AG08396 (cell line): ENCODE measurements at places on chromosomes 3 and 15.

- no peak for DNase-seq
Observed at GRCh38 chr3:128994581-128995546, 988 bp upstream of the CFAP92 start.

DNA sequence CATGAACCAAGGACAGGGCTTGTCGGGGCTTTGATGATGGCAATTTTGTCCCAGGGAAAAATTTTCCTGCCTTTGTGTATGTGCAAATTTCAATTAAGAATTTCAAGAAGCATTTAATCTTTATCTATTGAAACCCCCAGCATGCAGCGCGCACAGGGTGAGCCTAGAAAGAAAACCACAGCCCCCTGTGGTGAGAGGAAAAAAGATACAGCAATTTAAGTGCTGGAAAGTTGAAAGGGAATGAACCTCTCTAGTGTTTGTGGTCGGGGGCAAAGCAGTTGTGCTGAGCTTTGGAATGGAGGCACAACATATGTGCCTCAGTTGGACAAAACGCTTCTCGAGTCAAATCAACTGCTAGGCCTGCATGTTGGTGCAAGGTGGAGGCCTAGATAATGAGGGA lies 111.8 kb upstream of the C15orf61 start:
- no peak for DNase-seq

- peak; percentile 29 for DNase-seq
Observed at GRCh38 chr3:59809710-59810444, 760.1 kb upstream of the CFAP20DC start.

DNA sequence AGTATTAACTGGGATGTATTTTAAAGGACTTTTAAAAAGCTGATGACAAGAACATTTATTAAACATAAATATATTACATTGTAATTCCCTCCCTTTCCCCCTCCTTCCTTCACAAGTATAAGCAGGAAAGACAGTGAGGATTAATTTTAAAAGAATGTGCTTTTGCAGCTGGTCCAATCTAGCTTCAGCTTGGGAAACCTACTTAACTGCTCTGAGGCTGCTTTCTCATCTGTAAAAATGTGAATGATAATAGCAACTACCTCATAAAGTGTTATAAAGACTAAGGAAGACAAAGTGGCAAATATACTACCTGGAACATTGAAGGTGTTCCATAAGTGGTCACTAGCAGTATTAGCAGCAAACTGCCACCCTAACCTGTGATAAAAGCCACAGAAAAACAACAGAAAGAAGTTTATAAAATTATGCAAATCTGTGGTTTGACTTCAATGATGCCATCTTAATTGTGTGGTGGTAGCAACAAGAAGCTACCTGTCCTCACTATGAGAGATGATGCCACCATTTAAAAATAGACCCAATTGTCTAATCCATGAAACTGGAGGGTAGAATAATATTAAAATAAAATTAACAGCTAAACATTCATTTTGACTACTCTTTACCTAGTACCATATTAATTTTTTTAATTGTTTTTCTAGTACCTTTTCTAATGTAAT lies 20.0 kb downstream of the DHX36 start:
- DNase-seq, result no peak

GRCh38 chr3:181568693-181569092 lies 143.0 kb upstream of the SOX2 start:
- DNase-seq, result no peak

DNA sequence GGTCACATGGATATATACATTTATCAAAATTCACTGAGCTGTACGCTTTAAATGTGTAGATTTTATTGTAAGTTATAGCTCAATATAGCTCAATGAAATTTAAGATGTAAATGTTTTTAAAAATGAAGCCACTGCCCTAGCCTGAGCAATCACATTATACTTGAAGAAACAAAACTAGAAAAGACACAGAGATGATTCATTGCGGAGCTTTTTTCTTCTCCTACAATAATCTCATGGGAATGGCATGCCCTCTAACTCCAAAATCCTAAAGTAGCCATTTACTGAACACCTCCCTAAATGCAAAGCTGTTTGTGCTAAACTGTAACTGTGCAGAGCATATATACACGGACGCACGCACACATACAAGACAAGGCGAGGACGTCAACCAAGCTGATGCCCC lies 84.2 kb downstream of the MYO9A start:
- no peak for DNase-seq

DNA sequence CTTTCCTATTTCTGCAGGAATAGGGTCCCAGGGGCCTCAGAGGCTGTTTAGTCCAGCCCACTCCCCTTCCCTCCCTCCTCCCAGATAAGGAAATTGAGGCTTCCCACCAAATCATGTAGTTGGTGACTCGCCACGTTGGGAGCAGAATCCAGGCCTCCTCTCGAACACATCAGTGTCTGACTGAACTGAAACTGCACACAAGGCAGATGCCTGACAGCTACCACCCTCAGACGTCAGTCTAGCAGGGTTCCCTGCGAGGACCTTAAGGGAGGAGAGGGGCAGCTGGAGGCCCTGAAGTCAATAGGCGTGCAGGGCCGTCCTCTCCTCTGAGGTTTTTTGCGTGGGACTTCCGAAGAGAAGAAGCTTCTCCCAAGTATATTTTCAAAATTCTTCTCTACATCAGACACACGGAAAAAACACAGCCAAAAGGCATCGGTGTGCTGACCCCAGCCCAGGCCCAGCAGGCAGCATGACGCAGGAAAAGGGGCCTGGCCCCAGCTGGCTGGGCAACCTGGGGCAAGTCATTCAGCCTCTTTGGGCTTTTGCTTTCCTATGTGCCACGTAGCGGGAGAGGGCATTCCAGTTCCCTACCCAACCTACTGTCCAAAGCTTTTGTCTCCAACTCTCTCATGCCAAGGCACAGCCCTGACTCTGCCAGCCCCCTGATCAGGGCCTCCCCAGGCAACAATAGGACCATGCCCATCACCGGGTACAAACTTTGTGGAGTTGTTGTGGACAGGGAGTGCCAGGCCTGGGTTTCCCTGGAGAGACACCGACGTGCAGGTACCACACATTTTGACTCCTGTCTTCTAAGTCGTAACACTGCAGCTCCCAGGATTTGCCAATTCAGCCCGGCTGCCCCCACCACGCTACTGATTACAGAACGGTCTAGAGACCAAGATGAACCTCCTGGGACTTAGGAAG lies 283.1 kb downstream of the XXYLT1 start:
- no peak for DNase-seq

GRCh38 chr15:94286583-94286982 lies 55.2 kb downstream of the MCTP2 start:
- DNase-seq, result no peak

DNA sequence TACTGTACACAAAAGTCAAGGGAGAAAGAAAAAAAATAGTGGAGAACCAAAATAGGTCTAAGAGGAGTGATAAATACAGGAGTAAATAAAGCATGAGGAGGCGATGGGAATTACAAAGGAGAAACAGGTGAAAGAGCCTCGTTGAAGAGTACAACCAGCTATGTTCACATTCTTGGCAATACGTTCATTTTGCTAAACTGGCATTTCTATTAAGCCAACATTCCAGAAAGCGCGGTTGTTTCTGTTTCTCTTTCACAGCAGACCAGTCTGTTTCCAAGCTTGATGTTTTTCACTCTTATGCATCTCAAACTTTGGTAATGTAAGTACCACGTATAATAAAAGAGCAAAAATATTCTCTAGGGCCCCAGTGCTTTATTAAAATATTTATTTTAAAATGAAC lies 74.5 kb downstream of the NSUN3 start:
- DNase-seq, result peak; percentile 25

DNA sequence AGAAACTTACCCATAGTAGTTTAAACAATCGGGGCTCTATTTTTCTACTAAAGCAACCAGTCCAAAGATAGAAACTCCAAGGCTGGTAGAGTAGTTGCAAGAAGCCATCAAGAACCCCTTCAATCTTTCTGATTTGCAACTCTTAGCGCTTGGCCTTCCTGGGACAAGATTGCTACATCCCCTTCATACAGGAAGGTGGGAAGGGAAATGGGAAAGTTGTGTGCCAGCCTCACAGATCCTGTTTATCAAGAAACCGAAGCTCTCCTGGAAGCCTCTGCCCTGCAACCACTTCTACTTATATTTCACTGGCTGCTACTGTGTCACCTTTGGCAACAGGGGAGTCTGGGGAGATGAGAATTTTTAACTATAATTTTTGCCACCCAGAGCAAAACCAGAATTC lies 46.2 kb downstream of the OSBPL10 start:
- no peak for DNase-seq

DNA sequence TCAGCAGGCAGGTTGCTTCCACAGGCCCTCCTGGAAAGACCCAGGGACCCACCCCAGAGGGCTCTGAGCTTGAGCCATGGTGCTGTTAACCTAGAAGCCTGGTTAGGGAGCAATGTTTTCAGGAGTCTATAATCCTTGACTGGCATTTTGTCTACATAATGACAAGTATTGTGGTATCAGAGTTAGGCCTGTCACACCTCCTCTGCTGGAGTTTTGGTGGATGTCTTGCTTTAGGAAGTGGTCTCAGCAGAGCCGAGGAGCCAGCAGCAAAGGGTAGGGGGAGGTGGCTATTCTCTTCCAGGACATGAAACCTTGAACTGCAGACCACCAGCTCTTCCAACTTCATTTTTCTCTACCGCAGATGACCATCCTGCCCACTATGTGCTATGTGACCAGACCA lies 76.1 kb downstream of the CLSTN2 start:
- no peak for DNase-seq

DNA sequence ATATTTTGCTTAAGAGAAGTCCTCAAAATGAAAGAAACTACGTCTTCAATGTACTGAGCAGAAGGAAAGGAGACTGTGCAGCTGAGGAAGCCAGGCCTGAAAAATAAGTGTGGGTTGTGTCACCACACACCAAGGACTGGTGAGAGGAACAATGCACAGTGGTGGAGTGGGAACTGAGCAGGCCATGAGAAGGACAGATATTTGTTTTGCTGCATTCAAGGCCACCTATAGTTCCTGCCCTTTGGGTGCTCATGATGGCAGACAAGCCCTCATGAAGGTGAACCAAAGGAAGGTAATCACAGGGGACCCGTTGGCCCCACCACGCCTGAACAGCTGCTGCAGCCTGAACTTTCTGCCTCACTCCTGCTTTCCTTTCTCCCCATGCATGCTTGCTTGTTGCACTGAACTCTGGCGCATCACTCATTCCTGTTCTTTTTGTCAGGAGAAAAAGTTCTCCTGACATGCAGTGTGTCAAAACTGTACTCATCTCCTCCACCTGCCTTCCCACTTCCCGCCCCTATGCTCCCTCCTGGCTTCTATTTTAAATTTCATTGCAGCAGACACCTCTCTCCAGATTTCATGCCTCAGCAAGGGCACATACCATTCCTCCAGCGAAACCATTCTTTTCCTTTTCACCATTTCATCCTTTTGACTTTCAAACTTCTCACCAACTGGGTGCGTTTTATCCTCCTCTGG lies 2.2 kb upstream of the RNF7 start:
- no peak for DNase-seq

DNA sequence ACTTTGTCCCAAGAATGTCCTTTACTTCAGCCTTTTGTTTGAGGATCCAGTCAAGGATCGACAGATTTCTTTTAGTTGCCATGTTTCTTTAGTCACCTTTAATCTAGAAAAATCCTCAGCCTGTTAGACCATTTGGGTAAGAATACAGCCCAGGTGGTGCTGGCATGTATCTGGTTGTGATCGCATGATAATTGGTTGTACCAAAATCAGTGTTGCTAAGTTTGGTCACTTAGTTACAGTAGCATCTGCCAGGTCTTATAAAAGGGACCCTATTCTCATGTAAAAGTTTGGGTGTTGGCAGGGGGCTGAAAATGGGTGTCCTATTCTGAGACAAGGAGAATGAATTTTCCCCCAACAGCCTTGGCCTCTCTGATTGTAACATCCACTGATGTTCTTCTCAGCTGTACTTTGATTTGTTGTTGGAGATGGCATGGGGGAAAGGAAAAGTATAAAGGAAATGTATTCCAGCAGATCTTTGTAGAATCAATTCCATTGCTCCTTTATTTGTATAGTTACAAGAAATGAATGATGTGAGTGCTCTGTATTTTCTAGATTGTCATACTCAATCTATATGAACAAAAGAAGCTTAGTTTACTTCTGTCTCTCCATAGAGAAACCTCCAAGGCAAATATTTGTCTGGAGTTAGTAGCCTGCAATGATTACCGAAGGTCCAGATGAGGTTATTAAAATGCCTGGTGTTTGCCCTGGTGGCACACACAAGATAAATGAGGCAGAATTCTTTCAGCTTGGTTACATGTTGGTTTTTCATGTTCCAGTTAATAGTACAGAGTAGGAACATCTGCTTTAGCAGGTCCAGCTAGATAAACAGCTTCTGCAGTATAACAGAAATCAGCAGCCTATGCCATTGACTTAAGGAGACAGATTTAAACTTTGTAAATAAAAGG lies 65.7 kb downstream of the CMTM8 start:
- no peak for DNase-seq

DNA sequence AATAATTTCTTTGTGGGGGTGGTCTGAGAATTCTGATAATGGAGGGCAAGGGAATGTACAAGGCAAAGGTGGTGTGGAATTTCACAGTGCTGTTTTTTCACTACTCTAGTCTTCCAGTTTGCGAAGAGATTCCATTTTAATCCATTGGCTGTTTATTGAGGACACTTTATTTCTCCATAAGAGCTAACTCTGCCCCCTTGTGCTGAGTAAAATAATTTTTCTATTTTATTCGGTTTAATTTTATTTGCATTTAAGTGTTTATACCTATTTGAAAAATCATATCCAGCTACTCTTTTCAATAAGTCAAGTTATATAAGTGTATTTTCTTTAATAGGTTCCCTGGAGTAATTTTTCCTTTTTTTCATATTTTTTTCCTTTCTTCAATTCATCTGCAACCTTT lies 840.1 kb downstream of the TUSC7 start:
- no peak for DNase-seq
